ENCODE measurements at places on chromosomes 1 and 21.

GRCh38 chr1:31647106-31647505 is 2.4 kb upstream of the PEF1 start:
- DNase-seq, result no peak

DNA sequence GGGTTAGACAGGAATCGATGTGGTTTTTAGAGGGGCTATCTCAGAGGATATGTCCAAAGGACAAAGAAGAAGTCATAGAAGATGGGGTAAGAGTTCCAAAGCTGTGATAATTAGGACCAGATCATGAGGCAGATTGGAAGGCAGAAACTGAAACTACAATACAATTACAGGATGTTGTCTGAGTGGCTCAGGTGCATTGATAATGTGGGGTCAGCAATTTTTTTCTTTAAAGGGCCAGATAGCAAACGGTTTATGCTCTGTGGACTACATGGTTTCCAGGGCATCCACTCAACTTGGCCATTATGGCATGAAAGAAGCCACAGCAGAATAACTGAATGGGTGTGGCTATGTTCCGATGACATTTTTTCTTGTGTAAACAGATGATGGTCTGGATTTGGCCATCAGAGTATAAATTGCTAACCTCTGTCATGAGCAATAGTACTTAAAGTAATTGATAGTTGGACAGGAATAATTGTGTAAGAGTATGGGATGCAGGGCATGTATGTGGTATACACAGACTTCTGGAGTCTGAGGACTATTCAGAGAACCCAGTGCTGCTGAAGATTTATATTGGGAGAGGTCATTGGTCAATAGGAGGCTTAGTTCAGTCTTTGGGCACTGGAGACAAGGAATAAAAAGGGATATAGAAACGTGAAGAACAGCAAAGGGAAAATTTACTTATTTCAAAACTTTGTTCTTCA is 198.4 kb upstream of the ADGRL4 start:
- no peak for DNase-seq

- peak; percentile 53 for DNase-seq
Observed at GRCh38 chr1:223712850-223713474, 623 bp downstream of the CAPN2 start.

DNA sequence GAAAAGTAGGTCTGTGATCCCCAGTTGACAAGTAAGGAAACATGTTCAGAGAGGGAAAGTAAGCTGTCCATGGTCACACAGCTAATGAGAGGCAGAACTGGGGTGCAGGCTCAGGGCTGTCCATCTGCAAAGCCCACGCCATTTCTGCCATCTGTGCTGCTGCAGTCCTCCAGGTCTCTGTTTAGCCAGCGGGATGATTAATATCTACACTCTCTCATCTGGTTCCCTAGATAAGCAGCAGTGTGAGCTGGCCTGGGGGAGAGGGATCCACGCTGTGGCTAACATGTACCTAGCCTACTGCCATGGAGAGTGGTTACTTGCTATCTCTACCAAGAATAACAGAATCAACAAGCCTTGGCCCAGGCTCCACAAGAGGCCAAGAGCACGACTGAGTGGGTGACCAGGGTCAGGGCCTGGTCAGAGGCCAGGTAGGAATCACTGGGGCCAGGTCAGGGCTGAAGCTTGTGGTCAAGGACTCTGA is 75.2 kb downstream of the TRABD2B start:
- no peak for DNase-seq

DNA sequence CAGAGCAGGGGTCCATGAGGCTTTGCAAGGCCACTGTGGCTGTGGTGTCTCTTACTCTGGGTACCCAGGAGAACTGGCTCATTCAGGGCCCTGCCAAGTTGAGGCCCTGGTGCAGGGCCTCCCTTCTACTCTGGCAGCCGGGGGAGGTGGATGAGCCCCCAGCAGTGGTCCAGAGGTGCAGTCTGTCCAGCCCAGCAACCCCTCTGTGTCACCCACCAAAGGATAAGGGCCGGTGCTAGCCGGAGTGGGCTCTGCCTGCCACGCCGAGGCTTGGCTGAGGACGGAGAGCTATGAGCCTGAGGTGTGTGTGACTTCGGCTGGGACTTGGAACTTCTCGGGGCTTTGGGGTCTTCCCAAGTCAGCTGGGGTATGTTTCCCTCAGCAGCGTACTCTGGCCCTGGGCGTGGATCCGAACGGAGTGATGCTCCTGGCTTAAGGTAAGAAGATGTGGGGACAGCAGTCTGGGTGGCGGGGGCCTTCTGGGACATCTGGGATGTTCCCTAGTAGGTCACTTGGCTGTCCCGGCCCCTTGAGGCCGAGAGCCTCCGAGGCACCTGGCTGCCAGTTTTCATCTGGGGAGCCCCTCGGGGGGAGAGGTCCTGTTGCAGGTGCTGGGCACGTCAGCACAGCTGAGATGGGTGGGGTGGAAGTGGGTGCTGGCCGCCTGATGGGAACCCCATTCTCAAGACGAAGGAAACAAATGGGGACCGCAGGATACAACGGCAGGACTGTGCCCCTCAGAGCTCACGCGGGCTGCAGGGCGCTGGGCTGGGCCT is 25.9 kb downstream of the RUNX3 start:
- peak; percentile 3 for DNase-seq

GRCh38 chr1:182376936-182377574 is 14.5 kb downstream of the GLUL start:
- no peak for DNase-seq

DNA sequence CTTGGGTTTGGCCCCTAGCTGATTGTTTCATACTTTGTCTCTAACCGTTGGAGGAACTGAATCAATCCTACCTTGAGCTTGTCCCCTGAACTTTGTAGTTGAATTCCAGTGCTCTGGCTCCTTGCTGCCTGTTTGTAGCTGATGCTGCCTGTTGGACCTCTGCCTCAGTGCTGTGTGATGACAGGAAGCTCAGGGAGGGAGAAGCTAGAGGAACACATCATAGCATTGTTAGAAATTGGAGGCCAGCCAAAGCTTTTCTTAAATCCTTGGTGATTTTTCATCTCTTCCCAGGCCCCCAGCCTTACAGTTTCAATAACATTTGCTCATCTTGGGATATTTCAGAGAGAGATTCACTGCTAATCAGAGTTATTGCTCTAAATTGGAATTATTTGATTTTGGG is 34.0 kb downstream of the MACF1 start:
- DNase-seq, result no peak

GRCh38 chr1:77655431-77655974 is 27.0 kb downstream of the ZZZ3 start:
- DNase-seq, result no peak

- DNase-seq, result no peak
Observed at GRCh38 chr1:160091666-160092223, 6.7 kb downstream of the IGSF8 start.
